ENCODE measurements at places on chromosomes 6 and 20. TPM values are rescaled to one million over a fixed set of nuclear protein-coding genes. Genes with fewer than 3 reads are reported as not detected.

DNA sequence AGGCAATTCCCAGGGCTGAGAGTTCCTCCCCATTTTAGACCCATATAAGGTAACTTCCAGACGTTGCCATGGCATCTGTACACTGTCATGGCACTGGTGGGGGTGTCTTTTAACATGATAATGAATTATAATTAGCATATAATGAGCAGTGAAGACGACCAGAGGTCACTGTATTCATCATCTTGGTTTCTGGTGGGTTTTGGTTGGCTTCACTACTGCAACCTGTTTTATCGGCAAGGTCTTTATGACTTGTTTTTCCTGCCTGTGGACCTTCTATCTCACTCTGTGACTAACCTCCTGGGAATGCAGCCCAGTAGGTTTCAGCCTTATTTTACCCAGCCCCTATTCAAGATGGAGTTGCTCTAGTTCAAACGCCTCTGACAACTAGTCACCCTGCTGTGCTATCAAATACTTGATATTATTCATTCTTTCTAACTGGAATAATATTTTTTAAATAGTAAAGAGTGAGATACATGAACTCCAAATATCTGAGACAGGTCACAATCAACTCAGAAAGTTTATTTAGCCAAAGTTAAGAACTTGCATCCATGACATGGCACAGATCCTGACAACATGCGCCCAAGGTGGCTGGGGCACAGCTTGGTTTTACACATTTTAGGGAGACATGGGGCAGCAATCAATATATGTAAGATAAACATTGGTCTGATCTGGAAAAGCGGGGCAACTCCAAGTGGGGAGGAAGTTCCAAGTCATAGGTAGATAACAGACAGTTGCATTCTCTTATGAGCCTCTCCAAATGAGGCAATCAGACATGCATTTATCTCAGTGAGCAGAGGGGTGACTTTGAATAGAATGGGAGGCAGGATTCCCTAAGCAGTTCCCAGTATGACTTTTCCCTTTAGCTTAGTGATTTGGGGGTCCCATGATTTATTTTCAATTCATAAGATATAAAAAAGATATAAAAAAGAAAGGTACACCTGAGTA is 1.2 kb upstream of the UFL1 start:
- no peak overlapping the region for H3K27ac ChIP-seq
- peaks cover 11% of the 10 kb centered on the region for H3K4me1 ChIP-seq
- H3K4me3 ChIP-seq = peak overlapping the region; percentile 79
- DNase-seq = no peak

- no peaks in the 10 kb centered on the region for H3K36me3 ChIP-seq
- no peaks in the 10 kb centered on the region for H3K27me3 ChIP-seq
- no peak for DNase-seq
These were observed 97.3 kb downstream of the ANKRD60 start for GRCh38 chr20:58131151-58131550.

GRCh38 chr6:37640786-37641395 is 56.8 kb downstream of the MDGA1 start:
- no peaks in the 10 kb centered on the region for H3K27me3 ChIP-seq
- no peaks in the 10 kb centered on the region for H3K36me3 ChIP-seq
- no peak overlapping the region for H3K4me3 ChIP-seq
- H3K4me1 ChIP-seq = no peaks in the 10 kb centered on the region

Gene MDFI
- total RNA-seq = 9.3 TPM

Gene TRDN
- total RNA-seq = not detected
